ENCODE measurements at places on chromosomes 1 and 21.

- no peak for DNase-seq
Measured at GRCh38 chr1:230212405-230212936, 145.4 kb downstream of the GALNT2 start.

GRCh38 chr1:182770232-182770631 is 19.3 kb upstream of the NPL start:
- DNase-seq = no peak

DNA sequence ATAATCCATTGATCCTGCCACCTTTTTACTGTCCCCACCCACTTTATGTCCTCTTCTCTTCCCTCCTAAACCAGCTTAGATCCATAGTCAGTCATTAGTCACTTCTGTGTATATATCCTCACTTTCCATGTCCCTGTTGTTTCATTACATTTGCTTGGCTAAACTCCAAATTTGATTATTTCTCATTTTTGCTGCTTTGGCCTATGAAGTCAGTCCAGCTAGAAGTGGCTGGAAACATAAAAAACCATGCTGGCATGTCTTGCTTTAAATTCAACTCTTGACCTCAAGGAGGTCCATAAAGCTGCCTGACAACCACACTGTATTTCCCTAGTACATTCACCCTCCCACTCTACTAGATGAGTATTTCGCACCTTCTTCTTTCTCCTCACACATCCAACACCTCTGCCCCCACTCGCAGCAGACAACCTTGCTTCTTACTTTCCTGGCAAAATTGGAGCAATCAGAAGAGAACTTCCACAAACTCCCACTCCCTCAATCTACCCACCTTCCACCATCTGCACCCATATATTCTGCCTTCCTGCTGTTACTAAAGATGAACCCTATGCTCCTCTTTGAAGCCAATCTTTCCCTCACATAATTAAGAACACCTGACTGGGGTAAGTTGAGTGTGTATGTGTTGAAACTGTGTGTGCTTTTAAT is 72.1 kb downstream of the ZNF648 start:
- no peak for DNase-seq

GRCh38 chr1:180674603-180675530 is 43.0 kb downstream of the XPR1 start:
- DNase-seq = no peak

- DNase-seq = no peak
Measured at GRCh38 chr1:160164121-160164520, 12.7 kb downstream of the ATP1A4 start.

DNA sequence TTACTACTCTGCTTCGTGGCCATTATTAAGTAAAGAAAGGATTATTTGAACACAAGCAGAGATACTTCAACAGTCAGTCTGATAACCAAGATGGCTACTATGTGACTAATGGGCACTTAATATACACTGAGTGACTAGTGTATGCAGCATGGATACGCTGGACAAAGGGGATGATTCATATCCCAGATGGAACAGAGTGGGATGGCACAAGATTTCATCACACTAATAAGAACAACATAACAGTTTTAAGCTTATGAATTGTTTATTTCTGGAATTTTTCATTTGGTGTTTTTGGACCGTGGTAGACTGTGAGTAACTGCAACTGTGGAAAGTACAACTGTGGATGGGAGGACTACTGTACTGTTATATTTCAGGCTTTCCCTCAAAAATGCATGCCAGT is 9.4 kb downstream of the ZCCHC17 start:
- no peak for DNase-seq

Measured in NB4 (cell line).